ENCODE measurements at places on chromosomes 7 and 10.
A peak's percentile ranks its signal among the peaks of the same experiment; 100 is the strongest.

- no peak for DNase-seq
Measured at GRCh38 chr10:112203328-112204076, 19.9 kb upstream of the GPAM start.

DNA sequence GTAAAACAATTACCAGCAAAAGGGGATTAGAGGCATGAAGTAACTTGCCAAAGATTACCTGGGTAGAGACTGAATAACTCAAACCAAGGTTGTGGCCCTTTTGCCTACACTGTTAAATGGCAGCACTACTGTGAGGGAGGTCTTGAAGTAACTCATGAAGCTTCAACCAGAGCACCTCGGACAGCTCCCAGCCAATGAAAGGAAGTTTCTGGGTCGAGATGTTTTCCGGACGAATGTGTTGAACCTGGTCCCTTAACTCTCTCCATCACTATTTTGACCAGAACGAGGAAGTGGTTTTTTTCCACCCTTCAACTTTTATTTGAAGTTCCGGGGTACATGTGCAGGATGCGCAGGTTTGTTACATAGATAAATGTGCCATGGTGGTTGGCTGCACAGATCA, 133.6 kb upstream of the PRKCQ start:
- no peak for DNase-seq

GRCh38 chr7:159107161-159107892, 37.3 kb downstream of the VIPR2 start:
- DNase-seq: peak; percentile 39

GRCh38 chr7:87223666-87224065, 4.1 kb upstream of the TMEM243 start:
- no peak for DNase-seq

- no peak for DNase-seq
Measured at GRCh38 chr10:120891365-120891764, 40.2 kb downstream of the WDR11 start.

GRCh38 chr7:134744569-134744968, 34.9 kb upstream of the CALD1 start:
- DNase-seq: no peak

GRCh38 chr7:106273009-106273668, 11.6 kb downstream of the NAMPT start:
- no peak for DNase-seq

DNA sequence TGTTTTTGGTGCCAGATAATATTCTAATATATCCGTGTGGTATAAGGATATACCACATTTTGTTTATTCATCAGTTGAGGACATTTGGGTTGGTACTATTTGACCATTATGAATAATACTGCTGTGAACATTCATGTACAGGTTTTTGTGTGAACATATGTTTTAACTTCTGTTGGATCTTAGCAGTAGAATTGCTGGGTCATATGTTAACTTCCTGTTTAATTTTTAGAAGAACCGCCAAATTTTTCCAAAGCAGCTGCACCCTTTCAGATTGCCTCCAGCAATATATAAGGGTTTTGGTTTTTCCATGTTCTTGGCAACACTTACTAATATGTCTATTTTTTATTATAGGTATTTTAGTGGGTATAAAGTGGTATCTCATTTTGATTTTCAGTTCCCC, 22.8 kb downstream of the VPS26A start:
- no peak for DNase-seq

DNA sequence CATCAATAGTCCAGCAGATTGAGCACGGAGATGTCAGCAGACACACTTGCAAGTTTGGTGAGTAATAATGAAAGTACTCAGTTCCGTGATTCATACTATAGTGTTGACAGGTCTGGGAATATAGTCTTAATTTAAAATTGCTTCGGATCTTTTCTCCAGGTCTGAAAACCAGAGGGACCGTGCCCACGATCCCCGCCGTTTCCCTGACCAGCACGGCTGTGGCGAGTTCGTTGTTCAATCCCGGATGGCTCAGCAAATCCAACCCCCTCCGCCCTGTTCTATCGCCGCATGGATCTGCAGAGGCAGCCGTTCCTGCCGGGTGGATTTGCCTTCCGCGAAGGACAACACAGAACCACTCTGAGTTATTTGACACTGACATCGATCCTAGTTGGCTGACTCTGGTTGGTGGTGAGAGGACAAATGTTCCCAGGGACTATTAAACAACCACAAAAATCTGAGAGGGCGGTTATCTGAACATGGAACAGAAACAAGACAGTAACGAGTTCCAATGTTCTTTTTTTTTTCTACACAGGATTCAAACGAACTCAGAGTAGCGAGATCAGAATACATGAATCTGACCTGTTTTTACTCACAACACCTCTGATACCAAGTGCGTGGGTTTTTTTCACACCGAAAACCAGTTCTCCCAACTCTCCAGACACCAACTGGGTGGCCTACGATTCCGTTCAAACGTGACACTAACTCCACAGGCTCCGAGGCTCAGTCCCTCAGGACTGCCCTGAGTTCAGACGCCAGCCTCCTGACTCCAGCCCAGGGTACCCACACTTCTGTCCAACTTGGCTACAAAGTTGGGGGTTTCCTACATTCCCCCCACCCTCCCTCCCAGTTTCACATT, 52.7 kb downstream of the RBM17 start:
- DNase-seq: peak; percentile 17

DNA sequence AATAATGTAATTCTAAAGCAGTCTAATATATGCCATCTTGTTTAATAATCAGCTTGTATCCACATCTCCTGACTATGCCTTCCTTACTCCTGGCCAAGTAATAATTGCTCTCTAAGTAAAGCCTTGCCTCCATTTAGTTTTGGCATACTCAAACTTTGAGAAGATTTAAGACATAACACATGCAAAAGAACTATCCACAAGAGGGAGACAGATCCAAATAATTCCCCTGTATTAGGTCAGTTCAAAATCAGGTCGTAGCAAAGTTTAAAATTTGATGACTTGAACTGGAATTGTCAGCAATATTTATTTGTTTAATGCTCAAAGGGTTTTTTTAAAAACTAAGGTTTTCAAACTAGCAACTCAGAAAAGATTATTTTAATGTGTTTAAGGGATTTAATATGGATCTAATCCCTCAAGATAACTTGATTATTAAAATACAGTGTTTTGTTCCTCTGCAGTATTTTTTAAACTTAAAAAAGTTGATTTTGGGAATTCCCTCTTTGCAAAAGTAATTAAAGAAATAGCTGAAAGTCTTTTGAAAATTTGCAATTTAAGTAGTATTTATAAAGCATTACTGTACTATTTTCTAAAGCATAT, 95.3 kb downstream of the HDAC9 start:
- peak; percentile 56 for DNase-seq

GRCh38 chr7:69912846-69913245, 314.6 kb downstream of the AUTS2 start:
- DNase-seq: no peak

DNA sequence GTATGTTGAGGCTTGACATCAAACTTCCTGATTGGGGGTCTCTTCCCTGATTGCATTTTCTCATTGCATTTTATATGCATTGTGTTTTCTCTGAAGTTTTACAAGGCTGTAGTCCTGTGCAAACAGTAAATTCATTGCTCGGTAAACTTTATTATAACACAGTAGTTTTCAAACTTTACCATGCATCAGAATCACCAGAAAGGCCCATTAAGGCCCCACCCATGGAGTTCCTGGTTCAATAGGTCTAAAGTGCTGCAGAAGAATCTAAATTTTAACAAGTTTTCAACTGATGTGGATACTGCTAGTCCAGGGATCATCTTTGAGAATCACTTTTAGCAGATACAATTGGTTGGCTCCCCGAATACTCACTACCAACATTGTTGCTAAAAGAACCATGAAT, 634.7 kb upstream of the LRRTM3 start:
- DNase-seq: no peak

DNA sequence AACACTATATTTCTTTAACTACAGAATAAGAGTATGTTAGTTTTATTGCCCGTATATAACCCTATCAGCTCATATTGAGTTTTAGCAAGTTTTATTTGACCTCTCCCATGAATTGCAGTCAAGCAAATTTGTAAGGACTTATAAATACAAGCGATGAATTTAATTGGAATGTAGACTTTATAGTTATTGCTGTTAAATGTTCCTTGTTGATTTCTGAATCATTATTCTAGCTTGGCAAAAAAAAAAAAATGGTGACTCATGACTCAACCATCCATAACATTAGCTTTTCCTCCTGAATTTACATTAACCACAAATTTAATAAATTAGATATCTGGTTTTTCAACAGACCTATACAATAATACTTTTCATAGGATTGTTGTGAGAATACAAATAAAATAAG, 334.0 kb upstream of the LRRTM3 start:
- no peak for DNase-seq

DNA sequence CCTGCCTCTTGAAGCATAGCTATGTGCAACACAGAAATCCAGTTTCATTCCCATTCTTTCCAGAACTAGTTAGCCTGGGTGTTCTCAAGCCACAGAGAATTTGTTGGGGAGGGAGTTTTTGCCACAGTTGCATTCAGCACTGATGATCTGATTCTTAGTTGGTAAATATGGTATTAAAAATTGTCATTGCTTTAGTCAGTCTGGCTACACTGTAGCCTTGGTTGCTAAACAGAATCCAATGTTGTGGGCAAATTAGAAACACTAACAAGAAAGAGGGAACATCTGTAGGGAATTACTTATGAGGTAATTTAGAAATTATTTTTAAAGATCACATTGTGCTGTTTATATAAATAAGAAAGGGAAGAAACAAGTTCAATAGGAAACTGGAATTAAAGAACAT, 57.0 kb upstream of the CC2D2B start:
- no peak for DNase-seq

DNA sequence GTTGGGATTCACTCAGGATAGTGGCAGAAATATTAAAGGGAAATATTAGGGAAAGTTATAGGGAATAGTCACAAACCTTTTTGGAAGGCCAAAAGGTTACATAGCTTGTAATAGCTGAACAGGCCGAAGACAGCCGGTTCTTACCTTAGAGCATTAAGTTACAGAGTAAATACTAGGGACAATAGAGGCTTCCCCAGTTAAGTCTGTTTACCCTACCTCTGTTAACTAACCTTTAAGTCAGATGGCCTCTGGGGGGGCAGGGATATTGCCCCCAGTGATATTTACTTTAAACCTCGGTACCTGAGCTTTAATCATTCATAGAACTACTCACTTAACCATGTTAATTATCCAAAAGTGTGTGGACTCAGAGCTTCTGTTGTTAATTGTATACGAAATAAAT, 7.4 kb downstream of the POLR1F start:
- peak; percentile 98 for DNase-seq
